ENCODE measurements at places on chromosomes 2 and 18.
A peak's percentile ranks its signal among the peaks of the same experiment; 100 is the strongest.

DNA sequence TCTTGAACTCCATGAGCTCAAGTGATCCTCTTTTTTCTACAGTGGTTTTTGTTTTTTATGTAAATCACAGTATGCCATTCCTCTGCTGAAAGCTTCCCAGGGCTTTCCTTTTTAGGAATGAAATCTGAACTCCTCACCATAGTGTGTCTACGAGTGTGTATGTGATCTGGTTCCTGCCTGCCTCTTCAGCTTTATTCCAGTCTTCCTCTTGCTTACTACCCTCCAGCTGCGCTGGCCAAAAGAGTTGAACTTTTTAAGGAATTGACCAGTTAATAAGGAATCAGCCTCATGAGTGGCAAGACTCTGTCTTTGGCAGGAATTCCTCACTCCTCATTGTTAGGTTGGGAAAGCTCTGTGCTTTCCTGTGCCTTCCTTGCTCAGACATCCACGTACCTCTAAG is 4.0 kb downstream of the CCT7 start:
- DNase-seq: no peak

- DNase-seq: no peak
Measured at GRCh38 chr2:205133544-205133943, 548.8 kb upstream of the NRP2 start.

GRCh38 chr18:42536442-42536841 is 579.0 kb downstream of the RIT2 start:
- DNase-seq: no peak

- no peak for DNase-seq
Measured at GRCh38 chr2:152093464-152093863, 5.4 kb downstream of the CACNB4 start.

DNA sequence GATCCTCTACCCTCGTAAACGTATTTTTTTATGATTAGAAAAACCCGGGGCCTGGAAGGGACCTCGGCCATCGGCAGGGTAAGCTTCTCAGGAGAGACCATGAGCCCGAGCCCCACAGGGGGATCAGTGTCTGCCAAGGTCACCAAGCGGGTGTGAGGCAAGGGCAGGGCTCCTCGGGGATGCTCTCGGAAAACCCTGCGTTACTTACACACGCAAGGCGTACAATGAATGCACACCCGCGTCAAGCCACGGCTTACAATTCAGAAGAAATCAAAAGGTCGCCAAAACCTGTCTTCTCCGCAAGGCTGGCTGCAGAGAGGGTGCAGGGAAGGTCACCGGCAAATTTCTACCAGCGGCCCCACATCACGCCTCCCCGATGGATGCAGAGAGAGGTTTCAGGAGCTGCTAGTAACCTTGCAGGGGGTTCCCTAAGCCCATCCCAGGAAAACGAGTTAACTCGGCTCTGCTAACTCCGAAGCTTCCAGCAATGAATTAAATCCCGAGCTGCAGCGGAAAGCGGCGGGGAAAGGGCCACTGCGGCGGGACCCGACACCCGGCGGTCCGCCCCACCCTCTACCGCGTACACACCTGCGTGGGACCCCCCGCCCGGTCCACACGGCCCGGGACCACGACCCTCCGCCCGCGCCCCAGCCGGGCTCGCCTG is 638 bp downstream of the ST3GAL5 start:
- DNase-seq: peak; percentile 12

DNA sequence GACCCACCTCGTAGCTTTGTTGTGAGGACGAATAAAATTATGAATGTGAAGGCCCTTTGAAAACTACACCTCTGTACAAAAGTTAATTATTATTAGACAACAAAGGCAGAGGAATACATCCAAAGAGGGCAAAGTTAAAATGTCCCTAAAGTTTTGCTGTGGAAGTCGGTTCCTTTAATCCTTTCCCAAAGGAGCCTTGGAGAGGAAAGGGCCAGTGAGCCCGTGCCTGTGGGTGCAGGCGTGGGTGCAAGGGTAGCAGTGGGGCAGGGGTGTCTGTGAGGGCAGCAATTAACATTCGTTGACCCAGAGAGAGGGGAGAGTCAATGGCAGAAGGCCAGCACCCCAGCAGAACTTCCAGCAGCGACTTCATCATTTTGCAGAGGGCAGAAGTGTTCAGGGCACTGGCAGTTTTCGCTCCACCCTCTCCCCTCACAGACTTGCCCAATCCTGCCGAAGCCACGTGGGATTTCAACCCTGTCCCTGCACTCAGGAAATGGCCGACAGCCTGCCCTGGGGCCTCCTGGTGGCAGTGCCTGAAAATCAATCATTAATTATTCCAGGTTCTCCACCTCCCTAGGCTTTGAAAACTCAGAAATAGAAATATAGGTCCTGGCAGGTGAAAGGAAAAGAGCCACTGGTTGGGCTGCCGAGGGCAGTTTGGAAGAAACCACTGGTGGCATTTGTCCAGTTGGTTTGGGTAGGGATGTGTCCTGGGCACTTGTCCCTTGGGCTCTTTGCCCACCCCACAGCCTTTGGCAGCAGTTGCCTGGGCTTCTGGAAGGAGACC is 4.2 kb upstream of the PAX8 start:
- no peak for DNase-seq

DNA sequence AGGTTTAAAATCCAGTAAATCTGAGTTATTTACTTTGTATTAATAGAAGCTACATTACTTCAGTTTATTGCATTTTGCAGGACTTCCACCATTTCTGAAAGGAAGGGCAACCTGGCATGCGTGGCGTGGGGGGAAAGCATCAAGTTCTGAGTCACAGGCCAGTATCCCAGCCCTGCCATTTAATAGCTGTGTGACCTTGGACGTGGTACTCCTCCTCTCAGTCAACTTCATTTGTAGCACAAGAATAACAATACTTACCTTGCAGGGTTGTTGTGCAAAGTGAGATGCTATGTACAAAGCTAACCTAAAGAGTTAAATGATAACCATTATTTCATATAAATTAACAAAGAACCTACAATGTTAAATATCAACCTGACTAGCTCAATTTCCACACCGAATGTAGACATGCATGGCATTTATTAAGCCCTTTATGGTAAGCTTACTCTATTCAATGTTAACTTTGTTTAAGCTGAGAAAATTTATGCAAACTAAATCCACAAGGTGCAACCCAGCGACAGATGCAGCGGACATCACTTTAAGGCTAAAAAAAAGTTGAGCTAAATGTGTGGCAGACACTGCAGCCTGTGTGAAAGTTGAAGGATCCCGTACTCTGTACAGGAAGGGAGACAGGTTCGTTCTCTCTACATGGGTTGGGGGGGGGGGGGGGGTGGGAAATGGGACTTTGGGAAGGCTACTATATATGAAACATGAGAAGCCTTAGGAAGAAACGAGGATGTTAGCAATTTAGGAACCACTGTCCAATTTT is 17.2 kb upstream of the STPG4 start:
- no peak for DNase-seq

- DNase-seq: no peak
Measured at GRCh38 chr2:30865892-30866681, 58.8 kb upstream of the CAPN13 start.

DNA sequence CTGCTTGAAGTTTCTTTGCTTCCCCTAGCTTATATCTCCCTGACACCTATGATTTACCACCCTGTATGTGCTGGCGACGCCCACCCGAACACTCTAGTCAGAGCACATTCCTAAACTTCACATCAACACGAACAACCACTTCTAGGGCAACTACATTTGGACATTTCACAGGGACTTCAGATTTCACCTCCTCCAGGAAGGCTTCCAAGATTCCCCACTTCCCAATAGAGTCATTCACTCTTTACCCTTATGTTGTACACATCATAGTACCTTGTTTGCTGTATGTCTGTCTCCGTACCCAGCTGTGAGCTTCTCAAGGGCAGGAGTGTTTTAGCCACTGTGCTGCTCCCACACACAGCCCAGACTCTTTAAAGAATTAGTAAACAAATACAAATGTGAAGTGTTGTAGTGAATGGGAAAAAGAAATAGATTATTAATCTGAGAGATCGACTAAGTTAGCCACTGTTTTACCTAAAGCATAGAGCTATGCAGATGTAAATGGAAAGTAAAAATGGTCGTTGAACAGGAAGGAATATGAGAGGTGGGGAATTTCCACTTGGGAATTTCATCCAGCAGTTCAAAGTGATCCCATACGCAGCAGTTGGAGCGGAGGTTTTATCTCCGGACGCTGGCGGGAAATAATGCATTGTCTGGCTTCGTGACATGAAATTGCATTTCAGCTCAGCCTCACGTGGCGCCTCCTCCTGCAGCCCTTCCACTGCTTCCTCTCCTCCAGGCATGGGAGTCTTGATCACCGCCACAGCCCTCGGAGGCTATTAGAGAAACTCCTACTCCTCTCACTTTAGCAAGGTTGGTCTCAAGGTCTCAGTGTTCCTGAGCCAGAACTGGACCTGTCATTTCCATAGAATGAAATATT is 233.4 kb upstream of the COPS8 start:
- DNase-seq: no peak

DNA sequence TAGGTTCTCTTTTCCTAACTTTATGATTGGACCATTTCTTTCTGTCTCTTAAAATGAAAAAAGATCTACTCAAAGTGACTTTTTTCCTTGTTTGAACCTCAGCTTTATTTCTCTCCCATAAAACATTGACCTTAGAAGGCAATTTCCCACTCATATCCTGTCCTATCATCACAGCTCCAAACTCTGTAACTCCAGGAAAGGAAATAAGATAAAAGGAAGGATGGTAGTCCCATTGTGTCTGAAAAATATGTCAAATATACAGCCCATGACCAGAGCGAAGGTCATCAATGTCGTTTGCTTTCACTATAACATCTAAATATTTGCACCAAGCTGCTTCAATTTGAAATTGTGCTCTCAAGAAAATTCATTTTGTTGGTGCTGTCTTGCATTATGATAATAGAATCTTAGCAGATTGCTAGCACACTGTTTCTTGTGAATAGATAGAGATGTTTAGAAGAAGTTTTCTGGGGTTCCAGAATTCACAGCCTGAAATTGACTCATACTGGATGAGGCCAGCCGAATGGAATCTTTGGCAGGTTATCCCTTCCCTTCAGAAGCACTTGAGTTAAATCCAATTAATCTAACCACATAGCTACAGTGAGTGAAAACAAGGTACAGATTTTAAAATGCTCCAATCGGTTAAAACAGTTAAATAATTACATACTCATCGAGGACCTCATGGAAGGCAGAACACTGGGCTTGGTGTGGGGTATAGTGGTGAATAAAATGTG is 95.1 kb downstream of the CRIM1 start:
- no peak for DNase-seq

DNA sequence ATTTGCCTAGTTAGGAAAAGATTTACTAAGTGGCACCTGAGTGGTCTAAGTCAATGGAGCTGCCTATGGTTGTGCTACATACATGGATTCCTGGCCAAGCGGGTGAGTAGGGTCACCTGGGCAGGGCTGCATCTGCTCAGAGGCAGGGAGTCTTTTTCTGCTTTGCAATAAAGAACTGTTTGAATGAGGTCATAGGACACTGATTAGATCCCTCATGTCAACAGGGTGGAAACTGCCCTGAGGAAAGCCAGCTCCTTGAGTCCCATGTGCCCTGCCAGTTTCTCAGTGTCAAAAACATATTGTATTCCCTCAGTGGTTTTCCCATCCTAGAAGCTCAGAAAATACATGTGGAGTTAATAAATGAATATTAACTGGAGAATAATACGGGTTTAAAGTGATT is 4.6 kb downstream of the LAMA3 start:
- DNase-seq: no peak

DNA sequence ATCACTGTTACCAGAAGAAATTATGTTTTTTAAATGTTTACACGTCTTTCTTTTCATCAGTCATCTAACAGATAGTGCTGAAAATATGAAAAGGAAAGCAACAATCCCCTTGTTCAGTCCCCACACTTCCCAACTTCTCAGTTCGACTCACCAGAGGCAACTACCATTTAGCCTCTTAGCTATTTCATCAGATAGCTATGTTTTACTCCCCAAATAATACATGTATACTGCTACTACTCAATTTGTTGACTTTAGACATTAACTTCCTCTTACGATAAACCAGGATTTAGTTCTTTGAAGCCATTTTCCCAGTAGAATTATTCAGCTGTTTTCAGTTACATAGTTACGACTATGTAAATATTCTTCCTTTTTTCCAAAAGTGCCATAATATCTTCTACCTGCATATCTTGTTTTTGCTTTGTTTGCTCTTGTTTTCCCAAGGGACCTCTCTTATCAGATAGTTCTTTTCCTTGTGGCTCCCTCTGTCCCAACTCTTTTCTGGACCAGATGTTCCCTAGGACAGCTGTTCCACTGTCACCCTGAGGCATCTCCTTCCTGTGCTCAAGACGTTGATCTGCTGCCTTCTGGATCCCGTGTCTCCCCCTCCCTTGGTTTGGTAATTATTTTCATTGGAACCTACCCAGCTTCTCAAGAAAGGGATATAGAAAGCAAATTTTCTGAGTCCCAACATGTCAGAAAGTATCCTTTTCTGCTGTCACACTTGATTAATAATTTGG is 289.3 kb upstream of the TANK start:
- no peak for DNase-seq

GRCh38 chr18:55997151-55997561 is 409.2 kb upstream of the TCF4 start:
- no peak for DNase-seq

- DNase-seq: no peak
Measured at GRCh38 chr2:235776531-235776930, 282.7 kb downstream of the AGAP1 start.

DNA sequence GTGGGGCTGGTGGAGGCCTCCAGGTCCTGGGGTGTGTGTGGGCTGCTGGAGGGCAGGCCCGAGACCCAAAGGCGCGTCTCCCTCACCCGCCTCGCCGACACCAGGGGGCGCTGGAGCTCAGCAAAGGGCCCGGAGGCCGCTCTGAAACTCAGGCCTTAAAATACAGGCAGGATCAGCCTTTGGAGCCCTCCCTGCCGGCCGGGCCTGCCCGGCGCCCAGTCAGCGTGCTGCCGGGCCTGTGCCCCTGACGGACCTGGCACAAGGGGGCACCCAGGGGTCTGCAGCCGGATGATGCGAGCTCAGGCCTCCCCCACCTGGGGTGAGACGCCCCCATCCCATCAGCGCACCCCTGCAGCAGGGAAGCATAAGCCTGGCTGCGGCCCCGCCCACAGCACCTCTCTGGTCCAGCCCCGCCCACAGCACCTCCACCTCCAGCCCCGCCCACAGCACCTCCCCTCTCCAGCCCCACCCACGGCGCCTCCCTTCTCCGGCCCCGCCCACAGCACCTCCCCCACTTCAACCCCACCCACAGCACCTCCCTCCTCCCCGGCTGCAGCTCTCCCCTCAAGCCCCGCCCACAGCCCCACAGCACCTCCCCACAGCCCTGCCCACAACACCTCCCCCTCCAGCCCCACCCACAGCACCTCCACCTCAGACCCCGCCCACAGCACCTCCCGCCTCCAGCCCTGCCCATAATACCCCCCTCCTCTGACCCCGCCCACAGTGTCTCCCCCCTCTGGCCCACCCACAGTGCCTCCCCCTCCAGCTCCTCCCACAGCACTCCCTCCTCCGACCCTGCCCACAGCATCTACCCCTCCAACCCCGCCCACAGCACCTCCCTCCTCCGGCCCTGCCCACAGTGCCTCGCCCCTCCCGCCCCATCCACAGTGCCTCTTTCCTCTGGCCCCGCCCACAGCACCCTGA is 92.8 kb upstream of the OTOS start:
- peak; percentile 44 for DNase-seq

GRCh38 chr18:7370375-7370774 is 139.5 kb downstream of the LRRC30 start:
- DNase-seq: no peak
